ENCODE measurements at places on chromosomes 1 and 21. TPM values are rescaled to one million over a fixed set of nuclear protein-coding genes. Genes with fewer than 3 reads are reported as not detected.

The GBP6 gene
- not detected for polyA plus RNA-seq

- DNase-seq, result no peak
- peaks cover 66% of the 10 kb centered on the region for H3K4me1 ChIP-seq
- peaks cover 7% of the 10 kb centered on the region for H3K27me3 ChIP-seq
- no peaks in the 10 kb centered on the region for H3K36me3 ChIP-seq
Measured at GRCh38 chr1:27572019-27572678, 31.8 kb downstream of the AHDC1 start.

The KRTAP22-1 gene
- polyA plus RNA-seq, result not detected

- H3K27ac ChIP-seq, result no peak overlapping the region
- DNase-seq, result no peak
- H3K4me1 ChIP-seq, result no peaks in the 10 kb centered on the region
Measured at GRCh38 chr1:57512386-57512785, 88.5 kb upstream of the DAB1 start.

- no peaks in the 10 kb centered on the region for H3K4me1 ChIP-seq
- DNase-seq, result no peak
- H3K27ac ChIP-seq, result no peak overlapping the region
- no peaks in the 10 kb centered on the region for H3K36me3 ChIP-seq
- H3K4me3 ChIP-seq, result no peak overlapping the region
- H3K27me3 ChIP-seq, result peaks cover 1% of the 10 kb centered on the region
Measured at GRCh38 chr1:56229186-56229585, 350.2 kb downstream of the PLPP3 start.

DNA sequence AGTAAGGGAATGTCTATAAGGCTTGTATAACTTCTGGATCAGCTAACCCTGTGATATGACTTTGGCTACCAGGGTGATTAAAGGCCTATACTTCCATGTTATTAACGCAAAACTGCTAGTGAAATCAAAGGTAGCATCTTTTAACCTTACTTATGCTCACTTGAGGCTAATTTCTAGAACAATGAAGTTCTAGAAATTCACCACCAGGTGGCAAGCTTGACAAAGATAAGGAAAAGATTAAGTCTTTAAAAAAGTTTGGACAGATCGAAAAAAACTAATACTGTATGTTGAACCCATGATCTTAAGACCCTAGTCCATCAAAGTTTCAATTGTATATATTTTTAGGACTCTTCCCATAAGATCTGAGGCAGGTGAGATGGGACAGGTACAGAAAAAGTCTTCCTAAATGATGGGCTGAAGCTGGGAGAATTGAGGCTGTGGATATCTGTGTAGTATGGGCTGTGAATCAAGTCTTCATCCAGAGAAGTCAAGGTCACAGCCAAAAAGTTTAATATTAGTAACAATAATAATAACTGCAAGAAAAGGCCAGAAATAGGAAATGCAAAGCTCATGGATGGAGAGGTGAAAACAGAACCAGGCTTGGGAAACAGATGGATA, 18.8 kb downstream of the KYAT3 start:
- H3K27me3 ChIP-seq, result no peaks in the 10 kb centered on the region
- no peak overlapping the region for H3K27ac ChIP-seq
- H3K36me3 ChIP-seq, result peaks cover 4% of the 10 kb centered on the region
- no peak for DNase-seq
- H3K4me1 ChIP-seq, result peaks cover 39% of the 10 kb centered on the region

DNA sequence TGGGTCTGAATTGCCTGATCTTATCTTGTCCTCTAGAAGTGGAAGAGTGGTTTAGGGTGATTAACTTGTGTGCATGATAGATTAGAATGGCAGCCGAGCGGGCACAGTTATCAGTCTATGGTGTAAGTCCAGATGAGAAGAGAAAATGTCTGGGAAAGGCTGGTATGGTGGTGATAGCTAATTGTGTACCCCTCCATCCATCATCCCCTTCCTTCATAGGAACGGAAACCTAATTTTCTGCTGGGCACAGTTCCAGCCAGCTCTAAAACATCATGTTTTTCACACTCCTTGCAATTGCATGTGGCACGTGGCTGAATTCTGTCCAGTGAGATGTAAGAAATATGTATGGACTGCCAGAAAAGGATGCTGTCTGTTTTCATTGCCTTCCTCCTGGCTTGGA, 40.9 kb upstream of the ZP4 start:
- H3K4me3 ChIP-seq, result no peak overlapping the region
- H3K36me3 ChIP-seq, result no peaks in the 10 kb centered on the region
- no peaks in the 10 kb centered on the region for H3K27me3 ChIP-seq
- no peaks in the 10 kb centered on the region for H3K4me1 ChIP-seq
- H3K27ac ChIP-seq, result no peak overlapping the region
- DNase-seq, result no peak

DNA sequence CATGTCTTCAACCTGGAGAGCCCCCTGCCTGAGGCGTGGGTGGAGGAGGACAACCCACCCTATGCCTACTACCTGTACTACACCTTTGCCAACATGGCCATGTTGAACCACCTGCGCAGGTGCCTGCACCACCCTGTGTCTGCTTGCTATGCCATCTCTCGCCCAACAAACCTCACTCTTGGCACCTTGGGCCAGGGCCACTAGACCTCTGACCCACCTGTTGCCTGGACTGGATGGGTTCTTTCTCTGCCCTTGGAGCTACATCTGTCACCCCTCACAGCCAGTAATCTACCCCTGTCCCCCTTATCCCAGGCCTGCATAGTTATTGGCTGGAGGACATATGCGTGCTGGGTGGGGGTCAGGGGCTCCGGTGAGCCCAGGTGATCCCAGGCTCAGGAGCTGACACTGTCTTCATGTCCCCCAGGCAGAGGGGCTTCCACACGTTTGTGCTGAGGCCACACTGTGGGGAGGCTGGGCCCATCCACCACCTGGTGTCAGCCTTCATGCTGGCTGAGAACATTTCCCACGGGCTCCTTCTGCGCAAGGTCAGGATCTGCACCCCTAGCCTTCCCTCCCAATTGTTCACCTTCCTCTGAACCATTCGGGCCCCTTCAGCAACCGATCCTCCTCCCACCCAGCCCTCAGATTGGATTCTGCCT, 9.9 kb downstream of the AMPD2 start:
- no peak for DNase-seq
- H3K4me3 ChIP-seq, result no peak overlapping the region
- H3K27ac ChIP-seq, result peak overlapping the region; percentile 62
- H3K36me3 ChIP-seq, result peaks cover 11% of the 10 kb centered on the region
- H3K4me1 ChIP-seq, result no peaks in the 10 kb centered on the region
